Smooth muscle cell of the brain vasculature (primary cell): ENCODE measurements at places on chromosomes 4 and X.

GRCh38 chr4:52374877-52375276, 284.2 kb downstream of the USP46 start:
- no peak for DNase-seq

DNA sequence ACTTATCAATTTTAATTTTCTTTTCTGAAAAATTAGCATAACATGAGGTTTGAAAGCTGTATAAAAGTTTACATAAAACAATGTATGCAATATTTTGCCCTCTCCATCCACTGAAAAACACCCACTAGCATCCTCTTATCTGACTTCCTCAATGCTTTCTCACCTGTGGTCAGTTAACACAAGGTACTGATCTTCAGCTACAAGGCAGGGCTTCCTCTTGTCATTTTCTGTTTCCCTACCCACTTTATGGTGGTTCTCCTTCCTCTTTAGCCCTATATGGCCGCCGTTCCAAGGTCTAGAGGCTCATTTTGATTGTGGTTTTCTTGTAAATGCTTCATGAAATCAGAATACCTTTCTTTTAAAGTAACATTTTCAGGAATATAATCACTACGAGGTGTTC, 618.6 kb upstream of the CPEB2 start:
- DNase-seq: no peak

DNA sequence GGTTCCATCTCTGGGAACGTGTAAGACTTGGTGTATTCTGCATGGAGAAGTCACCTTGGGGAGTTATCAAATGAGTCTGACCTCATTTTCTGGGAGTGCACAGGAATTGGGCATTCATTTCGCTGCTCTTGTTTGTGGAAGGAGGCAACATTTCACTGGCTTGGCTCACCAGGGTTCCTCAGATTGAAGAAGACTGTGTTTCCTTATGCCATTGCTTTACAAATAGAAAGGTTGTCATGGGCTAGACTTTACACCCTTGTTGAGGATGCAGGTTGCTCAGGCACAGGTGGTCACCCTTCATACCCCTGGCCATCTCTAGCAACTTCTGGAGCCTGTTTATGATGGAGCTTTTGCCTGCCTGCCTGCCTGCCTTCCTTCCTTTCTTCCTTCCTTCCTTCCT, 114.4 kb downstream of the AASDH start:
- no peak for DNase-seq

DNA sequence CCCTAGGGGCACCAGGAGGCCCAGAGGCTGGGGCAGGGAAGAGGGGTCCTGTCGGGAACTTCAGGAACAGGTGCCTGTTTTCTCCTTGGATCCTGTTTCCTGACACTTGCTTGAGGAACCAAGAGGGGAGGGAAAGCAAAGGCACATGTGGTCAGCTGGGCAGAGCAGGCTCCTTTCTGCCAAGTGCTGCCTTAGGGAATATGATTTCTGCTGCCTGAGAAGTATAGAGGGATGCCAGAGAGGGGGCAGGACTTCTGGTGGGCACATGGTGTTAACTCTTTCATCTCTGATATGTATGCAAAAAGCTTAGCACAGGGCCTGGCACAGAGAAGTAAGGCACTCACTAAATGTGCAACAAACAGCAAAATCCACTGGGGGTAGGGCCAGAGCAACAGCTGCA, 51.2 kb upstream of the PJA1 start:
- no peak for DNase-seq

DNA sequence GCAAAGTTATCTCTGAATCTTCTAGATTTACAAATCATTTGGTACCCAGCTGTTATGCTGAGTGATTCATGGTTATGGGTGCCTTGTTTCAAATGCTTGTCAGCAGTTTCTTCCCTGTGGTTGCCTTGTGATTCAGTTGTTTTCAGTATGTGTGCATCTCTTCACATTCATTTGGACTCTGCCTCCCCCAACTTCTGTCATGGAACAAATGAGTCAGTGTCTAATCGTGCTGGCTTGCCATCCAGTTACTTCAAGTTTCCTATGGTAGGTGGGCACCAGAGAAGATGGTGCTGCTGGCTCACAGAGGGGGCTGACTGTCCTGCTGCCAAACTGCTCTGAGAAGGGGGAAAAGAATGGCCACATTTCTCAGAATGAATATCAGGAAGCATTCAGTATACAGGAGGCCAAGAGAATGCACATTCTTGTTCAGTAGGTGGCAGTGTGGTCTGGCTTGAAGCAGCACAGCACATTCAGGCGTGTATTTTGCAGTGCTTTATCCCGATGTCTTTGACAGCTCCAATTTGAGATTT, 260.9 kb downstream of the GLUD2 start:
- peak; percentile 9 for DNase-seq

GRCh38 chr4:46717950-46718349, 191.1 kb downstream of the COX7B2 start:
- DNase-seq: no peak

DNA sequence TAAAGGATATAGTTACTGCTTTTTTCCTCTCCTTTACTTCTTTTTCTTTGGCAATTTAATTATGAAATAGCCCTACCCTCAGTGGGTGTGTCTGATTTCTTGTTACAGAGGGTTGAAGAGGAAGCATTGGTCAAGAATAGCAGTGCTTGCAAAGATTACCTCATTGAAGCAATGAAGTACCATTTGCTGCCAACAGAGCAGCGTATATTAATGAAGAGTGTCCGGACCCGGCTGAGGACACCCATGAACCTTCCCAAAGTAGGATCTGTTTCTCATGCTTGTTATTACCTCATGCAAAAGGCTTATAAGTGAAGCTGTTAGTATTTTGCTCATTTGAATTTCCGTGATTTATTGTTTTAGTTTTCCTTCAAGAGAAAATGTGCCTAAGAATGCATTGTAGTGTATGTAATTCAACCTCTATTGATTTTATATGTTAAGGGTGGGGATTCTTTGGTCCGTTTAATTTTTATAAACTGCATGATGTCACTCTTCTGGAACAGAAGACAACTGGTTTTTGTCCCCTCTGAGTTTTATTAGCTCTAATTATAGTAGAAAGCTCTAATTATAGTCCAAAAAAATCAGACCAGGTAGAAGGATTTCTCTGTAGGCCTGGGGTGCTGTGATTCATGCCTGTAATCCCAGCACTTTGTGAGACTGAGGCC, 27.9 kb upstream of the MSMO1 start:
- DNase-seq: no peak

- no peak for DNase-seq
Observed at GRCh38 chr4:5890063-5890727, 2.7 kb downstream of the CRMP1 start.

DNA sequence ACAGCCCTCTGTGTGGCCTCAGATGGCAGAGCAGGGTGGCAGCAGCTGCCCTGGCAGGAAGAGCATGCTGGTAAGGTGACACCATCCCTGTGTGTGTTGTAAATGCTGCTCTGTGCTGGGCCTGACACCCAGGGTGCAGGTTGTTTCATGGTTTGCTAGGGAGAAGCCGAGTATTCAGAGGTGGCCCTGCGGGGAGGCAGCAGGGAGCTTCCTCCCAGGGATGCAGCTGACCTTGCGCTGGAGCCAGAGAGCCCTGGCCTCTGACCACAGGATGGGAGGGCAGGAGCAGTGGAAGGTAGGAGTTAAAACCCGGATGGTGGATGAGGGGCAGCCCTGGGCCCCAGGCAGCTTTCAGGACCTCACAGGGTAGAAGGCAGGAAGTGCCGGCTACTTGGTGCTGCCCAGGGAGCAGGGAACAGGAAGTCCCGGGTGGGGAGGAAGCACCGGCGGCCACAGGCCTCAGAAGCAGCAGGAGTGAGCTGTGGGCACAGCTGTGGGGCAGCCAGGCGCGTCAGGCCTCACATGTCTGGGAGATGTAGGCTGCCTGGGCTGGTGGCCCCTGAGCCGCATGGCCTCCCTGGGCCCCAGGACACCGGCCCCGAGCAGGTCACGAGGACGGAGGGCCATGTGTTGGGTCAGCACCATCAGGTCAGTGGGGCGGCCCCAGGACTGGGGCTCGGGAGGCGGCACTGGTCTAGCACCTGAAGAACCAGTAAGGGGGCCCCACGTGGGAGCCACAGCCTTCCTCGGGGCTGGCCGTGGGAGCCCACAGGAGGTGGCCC, 19.1 kb downstream of the SH3BP2 start:
- peak; percentile 71 for DNase-seq

GRCh38 chrX:41419082-41419481, 28.1 kb upstream of the NYX start:
- DNase-seq: no peak

DNA sequence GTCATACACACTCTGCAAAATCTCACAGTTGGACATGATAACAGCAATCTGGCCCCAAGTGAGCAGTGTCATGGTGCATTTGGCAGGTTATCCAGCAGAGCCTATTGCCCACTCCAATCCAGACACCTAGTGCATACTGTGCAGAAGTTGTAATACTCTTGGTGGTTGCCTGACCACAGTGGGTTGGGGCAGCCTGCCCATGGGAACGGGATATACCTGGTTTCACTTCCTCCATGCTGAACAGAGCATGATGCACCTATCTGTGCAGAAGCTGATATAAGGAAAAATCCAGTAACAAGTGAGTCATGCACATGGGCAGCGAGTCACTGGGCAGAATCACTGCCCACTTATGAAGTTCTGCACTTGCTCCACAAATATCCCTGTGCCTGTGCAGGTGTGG, 105.3 kb upstream of the IGSF1 start:
- no peak for DNase-seq

DNA sequence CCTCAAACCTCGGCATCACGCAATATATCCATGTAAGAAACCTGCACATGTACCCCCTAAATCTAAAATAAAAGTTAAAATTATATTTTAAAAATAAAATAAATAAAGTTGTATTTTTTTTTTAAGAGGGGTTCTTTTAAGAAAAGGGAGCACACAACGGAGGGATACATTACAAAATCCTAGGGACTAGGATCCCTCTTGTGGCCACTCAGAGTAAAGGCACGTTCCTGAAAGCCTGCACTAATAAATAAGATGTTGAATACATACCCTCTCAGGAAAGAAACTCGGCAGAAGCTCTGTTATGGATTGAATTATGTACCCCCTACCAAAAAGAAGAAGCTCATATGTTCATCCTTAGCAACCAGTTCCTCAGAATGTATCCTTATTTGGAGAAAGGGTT, 50.9 kb upstream of the PRDX4 start:
- DNase-seq: no peak

GRCh38 chr4:23500894-23501449, 388.9 kb downstream of the PPARGC1A start:
- no peak for DNase-seq

DNA sequence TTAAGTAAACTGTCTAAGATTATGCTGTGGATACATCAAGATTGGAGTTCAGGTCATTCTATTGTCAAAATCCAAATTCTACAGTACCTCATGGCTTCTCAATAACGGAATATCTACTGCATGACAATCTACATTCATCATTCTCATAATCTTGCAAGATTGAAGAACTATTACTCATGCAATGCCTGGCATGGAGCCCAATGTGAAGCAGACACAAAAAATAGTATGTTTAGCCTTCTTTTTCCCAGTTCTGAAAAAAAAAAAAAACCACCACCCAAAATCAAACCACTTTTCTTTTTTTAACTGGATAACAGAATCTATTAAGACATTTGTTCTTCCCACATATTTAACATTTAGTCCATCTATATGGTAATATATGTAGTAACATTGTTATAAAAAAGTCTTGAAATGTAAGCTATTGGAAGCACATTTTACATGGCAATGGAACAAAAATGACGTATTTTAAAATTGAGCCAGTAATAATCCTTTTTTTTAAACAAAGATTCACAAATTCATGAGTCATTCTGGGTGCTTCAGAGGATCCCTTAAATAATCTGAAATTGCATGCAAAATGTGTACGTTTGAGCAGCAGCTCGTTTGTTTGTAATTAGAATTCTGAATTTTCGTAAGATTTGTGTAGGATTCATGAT, 232.2 kb upstream of the FMR1 start:
- DNase-seq: no peak

GRCh38 chrX:153667281-153667955, 6.2 kb downstream of the PNCK start:
- no peak for DNase-seq

DNA sequence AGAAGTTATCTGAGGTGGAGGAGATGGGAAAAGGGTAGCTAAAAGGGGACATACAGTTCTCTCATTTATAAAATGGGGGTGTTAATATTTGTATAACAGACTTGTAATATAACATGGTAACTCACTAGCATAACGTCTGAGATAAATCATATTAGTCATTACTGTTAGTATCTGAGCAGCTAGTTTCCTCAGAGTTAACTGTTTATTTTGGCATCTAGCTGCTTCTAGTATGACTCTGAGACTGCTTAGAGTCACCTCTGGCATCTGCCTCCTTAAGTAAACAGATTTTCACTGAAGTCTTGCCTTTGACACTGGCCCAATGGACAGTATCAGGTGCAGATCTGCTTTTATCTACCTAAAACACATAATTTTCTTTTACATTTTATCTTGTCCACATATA, 58.1 kb downstream of the SLC30A9 start:
- no peak for DNase-seq

DNA sequence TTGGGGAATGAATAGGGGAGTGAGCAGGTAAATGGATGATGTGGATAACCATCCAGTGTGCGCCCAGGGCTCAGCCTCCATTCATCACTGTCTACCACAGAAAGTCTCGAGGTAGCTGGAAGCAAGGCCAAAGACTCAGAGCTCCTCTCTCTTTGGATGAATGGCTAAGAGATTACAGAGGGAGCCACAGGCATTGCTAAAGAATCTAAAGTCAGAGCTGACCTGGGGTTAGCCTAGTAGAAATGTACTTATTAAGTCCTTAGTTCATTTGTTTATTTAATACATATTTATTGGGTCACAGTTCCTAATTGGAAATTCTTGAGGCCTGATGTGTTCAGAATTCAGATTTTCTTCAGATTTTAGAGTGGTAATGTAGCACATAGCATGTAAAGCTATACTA, 88.7 kb upstream of the HPF1 start:
- no peak for DNase-seq

GRCh38 chrX:50812995-50813842, 775 bp downstream of the SHROOM4 start:
- DNase-seq: no peak

- no peak for DNase-seq
Observed at GRCh38 chr4:17623451-17624001, 9.1 kb downstream of the MED28 start.

- no peak for DNase-seq
Observed at GRCh38 chrX:141941234-141941633, 37.5 kb downstream of the MAGEC1 start.

DNA sequence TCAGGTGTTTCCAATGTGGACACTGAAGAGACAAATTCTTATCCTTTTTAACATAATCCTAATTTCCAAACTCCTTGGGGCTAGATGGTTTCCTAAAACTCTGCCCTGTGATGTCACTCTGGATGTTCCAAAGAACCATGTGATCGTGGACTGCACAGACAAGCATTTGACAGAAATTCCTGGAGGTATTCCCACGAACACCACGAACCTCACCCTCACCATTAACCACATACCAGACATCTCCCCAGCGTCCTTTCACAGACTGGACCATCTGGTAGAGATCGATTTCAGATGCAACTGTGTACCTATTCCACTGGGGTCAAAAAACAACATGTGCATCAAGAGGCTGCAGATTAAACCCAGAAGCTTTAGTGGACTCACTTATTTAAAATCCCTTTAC, 18.6 kb downstream of the TLR7 start:
- no peak for DNase-seq

- no peak for DNase-seq
Observed at GRCh38 chr4:128512161-128512560, 224.5 kb upstream of the PGRMC2 start.

GRCh38 chr4:106048250-106048971, 153.1 kb downstream of the NPNT start:
- no peak for DNase-seq

- DNase-seq: no peak
Observed at GRCh38 chrX:124242131-124242530, 90.3 kb upstream of the TEX13D start.
